Smooth muscle cell of the coronary artery (primary cell): ENCODE measurements at places on chromosomes 3 and 15. TPM values are rescaled to one million over a fixed set of nuclear protein-coding genes. Genes with fewer than 3 reads are reported as not detected.

ACAN gene
- 0.15 and 1.2 TPM in 2 replicates for total RNA-seq

MEIS2 gene
- 57.7 and 68.4 TPM in 2 replicates for total RNA-seq

LRIG1 gene
- 37.1 and 85.2 TPM in 2 replicates for total RNA-seq

SHF gene
- total RNA-seq = 1.3 and 1.7 TPM in 2 replicates

MAGEL2 gene
- total RNA-seq = under 0.01 TPM in 2 replicates

HRH1 gene
- total RNA-seq = 23.1 and 36.8 TPM in 2 replicates

NXPE3 gene
- 20.1 and 20.4 TPM in 2 replicates for total RNA-seq

GOLGA8J gene
- 0.08 and 0.12 TPM in 2 replicates for total RNA-seq

TRH gene
- total RNA-seq = not detected in 2 replicates
